ENCODE measurements at places on chromosomes 12 and 14.

- no peak for DNase-seq
Observed at GRCh38 chr12:15769586-15769985, 19.6 kb downstream of the EPS8 start.

DNA sequence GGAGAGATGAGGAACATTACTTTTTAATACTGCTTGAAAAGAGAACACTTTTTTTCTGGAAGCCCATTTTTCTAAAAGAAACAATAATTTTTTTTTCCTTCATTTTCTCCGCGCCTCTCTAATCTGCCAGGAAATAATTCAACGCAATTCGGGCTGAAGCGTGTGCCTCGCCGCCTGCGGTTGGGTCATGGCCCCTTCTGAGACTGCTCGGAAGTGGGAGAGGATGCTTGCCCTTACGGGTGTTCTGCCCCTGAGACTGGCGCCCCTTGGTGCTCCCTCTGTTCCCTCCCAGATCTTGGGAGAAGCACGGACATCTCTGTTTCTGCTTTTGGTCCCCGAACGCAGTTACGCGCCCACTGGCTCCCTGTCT, 332 bp upstream of the TBC1D30 start:
- no peak for DNase-seq

DNA sequence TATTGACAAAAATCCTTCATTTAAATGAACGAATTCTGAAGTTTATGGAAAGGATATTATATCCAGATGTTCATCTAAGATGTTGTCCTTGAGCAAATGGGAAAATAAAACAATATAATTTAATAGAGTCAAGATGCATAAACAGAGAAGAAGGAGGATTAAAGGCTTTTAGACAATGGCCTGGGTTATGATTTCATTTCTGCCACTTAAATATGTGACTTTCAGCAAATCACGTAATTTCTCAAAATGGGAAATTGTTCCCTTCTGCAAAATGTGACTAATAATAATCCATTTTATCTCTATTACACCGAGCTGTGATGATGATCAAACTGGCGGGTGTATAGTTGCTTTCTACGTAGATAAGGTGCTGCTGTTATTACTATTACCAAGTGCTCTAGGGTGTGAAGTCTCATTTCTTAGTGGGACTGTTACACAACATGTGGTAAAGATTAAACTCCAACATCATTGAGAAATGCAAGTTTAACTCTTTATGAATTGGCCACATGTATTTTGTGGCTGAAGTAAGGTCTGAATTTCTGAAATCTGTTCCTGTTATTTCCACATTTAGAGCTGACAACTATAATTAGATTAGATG, 157.0 kb downstream of the MYRFL start:
- DNase-seq, result no peak

GRCh38 chr12:117143008-117143532, 43.9 kb upstream of the TESC start:
- DNase-seq, result no peak

DNA sequence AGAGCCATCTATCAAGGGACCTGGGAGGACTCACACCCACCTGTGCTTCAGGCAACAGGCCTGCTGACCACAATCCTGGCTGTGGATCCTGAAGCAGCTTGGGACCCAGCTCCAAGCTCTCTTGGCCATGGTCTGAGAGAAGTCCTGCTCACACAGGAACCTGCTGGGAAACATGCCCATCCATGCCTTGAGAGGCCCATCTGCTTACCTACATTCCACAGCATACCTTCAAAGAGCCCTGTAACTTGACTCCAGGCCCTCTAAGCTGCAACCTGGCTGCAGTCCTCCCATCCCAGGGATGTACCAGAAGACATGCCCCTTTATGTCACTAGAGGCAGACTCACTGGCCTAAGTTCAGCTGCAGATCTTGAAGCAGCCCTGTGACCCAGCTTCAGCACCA, 61.7 kb upstream of the AMIGO2 start:
- DNase-seq, result no peak

DNA sequence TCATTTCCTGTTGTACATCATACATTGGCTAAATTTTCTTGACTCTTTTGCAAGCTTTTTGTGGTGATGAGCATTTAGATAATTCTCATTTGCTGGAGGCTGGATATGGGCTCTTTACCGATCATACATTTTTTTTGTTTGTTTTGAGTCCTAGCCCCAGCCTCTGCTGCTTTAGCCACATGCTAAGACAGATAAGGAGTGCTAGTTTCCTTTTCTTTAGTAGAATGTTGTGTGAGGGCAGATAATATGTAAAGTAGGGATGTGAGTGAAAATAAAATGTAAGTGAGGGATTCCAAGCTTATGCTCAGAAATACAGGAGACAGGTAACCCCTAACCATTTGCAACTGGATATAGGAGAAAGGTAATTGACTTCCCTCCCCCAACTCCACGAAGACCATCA, 405.7 kb downstream of the TRHDE start:
- DNase-seq, result no peak

GRCh38 chr12:29792853-29793252, 9.1 kb upstream of the TMTC1 start:
- no peak for DNase-seq

DNA sequence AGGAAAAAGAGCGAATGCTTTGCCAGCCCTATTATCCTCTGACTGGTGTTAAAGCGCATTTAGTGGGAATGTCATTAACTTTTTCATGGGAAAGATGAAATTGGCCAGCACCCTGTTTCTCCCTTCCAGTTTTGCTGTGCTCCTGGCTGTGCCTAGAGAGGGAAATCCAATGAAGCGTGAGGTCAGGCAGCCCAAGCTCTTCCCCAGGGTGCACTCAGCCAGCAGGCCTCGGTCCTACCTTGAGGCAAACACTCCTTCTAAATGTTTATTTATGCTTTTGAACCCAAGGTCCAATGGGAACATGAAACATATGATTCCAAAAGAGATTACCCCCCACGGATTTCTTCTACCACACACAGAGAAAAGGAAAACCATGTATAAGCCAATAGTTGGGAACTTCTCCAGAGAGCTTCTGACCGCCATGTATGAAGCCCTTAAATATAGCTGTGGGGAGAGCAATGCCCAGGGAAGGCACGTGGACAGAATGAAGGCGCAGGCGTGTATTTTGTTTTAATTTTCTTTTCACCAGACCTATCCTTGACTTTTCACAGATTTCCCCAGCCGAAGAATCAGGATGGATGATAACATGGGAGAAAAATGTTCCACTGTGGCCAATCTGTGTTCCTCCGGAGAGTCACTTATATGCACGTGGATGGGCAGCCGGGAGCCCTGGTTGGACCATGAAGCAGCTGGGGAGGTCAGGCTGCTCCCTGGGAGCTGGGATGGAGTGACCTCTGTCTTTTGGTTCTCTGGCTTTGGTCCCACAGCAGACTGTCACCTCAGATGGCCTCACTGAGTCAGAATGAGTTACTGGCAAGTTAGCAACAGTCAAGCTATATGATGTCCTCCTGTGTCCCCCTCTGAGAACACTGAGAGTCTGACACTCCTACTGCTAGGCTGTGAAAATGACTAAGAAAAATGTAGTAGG, 37.3 kb downstream of the GPR135 start:
- DNase-seq, result no peak

DNA sequence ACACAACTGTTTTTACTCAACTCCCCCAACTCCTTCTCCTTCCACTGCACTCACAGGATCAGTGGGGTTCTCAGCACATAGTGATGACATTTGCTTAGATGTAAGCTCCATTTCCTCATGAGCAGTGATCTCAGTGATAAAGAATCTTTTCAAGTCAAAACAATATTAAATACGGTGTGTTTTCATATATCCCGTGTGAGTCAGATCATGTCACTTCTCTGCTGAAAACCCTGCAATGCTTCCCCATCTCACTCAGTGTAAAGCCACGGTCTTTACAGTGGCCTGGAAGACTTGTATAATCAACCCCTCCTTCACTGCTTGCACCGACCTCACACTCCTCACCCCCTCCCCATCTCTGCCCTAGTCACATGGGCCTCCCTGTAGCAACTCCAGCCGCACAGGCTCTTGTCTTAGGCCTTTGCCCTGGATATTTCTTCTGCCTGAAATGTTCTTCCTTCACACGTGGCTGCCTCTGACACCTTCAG, 149.7 kb upstream of the ARHGAP5 start:
- no peak for DNase-seq

GRCh38 chr14:64082837-64083236, 211.3 kb downstream of the ESR2 start:
- DNase-seq, result no peak

DNA sequence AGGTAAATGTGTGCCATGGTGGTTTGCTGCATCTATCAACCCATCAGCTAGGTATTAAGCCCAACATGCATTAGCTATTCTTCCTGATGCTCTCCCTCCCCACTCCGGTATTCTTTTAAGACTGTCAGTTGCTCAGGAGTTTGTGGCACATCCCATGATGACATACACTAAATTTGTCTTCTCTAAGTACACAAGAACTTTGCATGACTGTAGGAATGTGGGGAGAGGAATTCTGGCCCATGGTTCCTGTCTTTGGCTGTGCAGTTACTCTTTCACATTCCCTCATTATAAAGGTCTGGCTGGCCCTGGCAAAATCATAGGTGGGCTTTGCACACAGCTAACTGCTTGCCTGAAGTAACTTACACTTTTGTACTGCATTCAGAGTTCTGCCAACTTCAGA, 30.3 kb downstream of the HMGA2 start:
- no peak for DNase-seq

DNA sequence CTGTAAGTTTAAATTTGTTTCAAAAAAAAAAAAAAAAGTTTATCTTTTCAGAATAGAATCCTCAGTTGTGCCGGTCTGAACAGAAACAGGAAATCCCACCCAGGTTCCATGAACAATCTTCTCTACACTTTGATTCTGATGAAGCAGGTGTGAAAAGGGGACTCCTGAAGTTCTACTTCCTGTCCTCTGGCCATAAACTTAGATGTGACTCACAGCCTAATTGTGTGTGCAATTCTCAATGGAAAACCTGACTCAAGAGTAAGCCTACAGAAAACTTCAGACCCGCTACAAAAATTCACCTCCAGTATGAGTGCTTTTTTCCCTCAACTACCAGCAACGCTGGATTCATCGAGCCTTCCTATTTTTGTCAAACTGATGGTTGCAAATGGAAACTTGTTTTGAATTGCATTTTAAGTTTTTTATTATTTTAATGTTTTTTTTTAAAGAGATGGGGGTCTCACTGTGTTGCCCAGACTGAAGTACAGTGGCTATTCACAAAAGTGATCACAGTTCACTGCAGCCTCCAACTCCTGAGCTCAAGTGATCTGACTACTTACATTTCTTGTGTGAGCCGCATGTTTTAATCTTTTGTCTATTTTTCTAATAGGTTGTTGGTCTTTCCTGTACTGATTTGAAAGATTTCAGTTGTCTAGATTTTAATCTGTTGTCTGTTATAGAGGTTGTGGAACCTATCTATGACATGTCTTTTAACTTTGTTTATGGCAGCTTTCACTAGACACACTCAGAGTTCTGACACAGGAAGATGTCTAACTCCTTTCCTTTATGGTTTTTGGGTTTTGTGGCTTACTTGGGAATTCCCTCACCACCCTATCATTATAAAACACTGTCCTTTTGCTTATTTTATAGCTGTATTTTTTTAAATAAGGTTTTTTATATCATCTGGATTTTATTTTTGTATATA, 37.6 kb downstream of the ATG14 start:
- no peak for DNase-seq

DNA sequence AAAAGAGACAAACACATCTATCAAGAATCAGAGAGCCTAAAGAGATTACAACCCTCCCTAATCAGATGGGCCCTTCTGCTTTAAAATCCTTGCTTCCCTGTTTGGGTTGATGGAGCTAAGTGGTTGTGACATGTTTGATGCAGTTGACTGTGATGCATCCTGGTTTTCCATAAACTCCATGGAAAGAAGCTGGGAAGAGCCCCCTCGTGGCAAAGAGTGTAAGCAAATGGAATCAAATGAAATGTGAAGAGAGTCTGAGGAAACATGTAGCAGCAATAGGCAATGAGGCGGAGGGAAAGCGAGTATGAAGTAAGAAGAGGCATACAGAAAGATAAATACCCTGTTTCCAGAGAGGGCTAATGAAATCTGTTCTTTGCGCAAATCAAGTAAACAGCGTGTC, 70.4 kb upstream of the SLCO1C1 start:
- DNase-seq, result no peak

DNA sequence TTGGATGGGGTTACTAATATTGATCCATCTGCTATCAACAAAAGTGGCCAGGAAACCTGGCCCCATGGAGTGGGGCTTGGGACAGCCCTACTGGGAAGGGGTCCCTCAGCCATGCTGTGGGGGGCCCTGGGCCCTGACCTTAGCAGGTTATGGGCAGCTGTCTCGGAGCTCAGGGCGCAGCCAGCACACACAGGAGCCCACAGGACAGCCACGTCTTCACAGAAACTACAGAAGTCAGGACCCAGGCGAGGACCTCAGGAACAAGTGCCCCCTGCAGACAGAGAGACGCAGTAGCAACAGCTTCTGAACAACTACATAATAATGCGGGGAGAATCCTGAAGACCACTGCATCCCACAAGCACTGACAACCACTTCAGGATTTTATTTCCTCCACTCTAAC, 11.9 kb upstream of the FKBP11 start:
- DNase-seq, result no peak

- no peak for DNase-seq
Observed at GRCh38 chr12:3913278-3913677, 40.1 kb upstream of the PARP11 start.

- DNase-seq, result no peak
Observed at GRCh38 chr14:22485649-22486048, 103.4 kb downstream of the DAD1 start.

- DNase-seq, result no peak
Observed at GRCh38 chr12:72677139-72677538, 405.0 kb downstream of the TRHDE start.

DNA sequence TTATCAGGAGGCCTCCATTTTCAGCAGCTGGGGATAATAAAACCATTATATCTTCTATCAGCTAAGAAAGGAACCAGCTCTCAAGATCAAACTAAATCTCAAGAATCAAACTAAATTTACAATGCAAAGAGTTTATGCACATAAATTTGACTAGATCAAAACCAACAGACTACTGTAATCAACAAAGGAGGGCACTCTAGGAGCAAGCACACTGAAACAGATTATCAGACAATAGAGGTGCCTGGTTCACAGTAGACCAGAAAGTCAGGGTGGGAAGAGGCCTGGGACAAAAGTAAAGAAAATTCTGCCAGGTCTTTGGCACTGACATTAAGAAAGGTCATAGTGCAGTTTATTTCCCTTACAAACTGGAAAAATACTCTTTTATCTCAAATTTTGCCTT, 61.0 kb downstream of the HECTD4 start:
- DNase-seq, result no peak

DNA sequence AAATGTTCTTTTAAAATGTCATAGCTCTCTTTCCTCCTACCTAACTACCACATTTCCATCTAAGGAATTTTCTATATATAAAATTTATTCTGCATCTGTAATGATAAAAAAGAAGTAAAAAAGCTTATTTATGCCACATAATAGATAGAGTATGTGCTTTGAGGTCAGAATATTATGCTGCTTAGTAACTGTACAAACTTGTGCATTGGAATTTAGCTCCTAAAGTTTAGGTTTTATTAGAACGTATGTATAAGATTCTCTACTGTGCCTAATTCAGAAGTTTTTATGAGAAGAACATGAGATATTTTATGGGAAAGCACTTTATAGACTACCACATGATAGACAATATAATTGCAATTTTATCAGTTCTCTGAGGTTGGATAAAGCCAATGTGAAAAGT, 384.6 kb downstream of the SLC16A7 start:
- no peak for DNase-seq

GRCh38 chr14:61749867-61750266, 12.4 kb upstream of the SNAPC1 start:
- DNase-seq, result no peak

- no peak for DNase-seq
Observed at GRCh38 chr12:130818272-130818634, 20.8 kb downstream of the STX2 start.

Measured in Peyer's patch (tissue), 4 donors.